Tibial nerve (tissue), 4 donors: ENCODE measurements at places on chromosomes 7 and 10.

- H3K4me1 ChIP-seq = no peaks in the 10 kb centered on the region
- no peak for DNase-seq
- no peaks in the 10 kb centered on the region for H3K27me3 ChIP-seq
- no peaks in the 10 kb centered on the region for H3K36me3 ChIP-seq
- H3K4me3 ChIP-seq = no peak overlapping the region
Observed at GRCh38 chr7:94252971-94253370, 141.7 kb upstream of the COL1A2 start.

- no peak overlapping the region for H3K4me3 ChIP-seq
- H3K36me3 ChIP-seq = no peaks in the 10 kb centered on the region
- H3K4me1 ChIP-seq = no peaks in the 10 kb centered on the region
Observed at GRCh38 chr7:70923181-70923845, 208.6 kb upstream of the GALNT17 start.

- no peak overlapping the region for H3K27ac ChIP-seq
- DNase-seq = no peak
- H3K36me3 ChIP-seq = no peaks in the 10 kb centered on the region
- no peaks in the 10 kb centered on the region for H3K4me1 ChIP-seq
Observed at GRCh38 chr7:112995059-112995824, 91.4 kb downstream of the GPR85 start.

DNA sequence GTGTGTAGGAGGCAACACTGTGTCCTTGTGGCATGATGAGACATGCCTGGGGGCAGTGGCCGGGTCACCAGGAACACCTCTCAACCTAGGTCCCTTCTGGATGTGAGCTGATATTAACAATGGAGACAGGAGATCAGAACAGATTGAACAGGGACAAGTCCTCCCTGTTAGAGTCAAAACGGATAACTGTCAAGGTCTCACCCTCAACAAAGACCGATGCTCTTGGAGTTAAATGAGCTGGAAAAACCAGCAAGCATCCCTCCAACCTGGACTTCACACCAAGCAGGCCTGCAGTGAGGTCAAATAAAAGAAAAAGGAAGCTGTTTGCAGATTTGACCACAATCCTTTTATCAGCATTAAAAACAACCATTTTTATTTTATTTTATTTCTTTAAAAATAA lies 49.0 kb downstream of the SLIT1 start:
- H3K27ac ChIP-seq = no peak overlapping the region
- peaks cover 14% of the 10 kb centered on the region for H3K27me3 ChIP-seq
- H3K4me3 ChIP-seq = no peak overlapping the region
- DNase-seq = no peak
- H3K4me1 ChIP-seq = no peaks in the 10 kb centered on the region

- peak overlapping the region; percentile 52 for H3K27ac ChIP-seq
- H3K27me3 ChIP-seq = no peaks in the 10 kb centered on the region
- DNase-seq = no peak
- no peaks in the 10 kb centered on the region for H3K36me3 ChIP-seq
- H3K4me1 ChIP-seq = no peaks in the 10 kb centered on the region
Observed at GRCh38 chr7:134710854-134711624, 64.4 kb downstream of the BPGM start.

DNA sequence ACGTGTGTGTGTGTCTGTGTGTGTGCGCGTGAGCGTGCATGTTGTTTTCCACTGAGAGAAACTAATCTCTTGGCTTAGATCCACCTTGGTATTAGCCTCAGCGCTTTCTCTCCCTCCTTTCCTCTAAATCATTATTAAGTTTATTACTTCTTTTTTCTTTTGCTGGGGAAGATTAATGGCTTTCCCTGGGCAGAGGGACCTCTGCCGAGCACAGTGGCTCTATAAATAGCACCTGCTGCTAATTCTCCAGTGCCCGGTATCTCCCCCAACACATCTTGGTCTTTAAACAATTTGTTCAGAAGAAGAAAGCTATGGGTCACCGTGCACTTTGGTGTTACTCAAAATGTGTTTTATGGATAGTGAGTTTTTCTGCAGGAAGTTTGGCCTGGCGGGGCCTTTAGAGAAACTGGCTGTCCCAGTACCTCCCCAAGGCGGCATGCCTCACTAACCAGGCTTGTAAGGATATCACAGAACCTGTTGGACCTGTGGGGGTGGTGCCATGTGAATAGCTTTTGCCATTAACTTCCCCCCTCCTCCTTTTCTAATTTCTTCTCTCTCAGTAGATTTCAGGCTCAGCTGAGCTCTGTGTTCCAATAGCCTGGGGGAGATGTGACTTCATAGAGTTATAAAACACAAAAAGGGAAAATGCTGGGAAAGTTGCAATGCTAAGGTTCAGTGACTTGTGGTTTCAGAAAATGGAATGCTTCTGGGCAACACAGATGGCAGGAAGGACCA lies 70.1 kb upstream of the RAB11FIP2 start:
- H3K4me1 ChIP-seq = no peaks in the 10 kb centered on the region
- H3K36me3 ChIP-seq = no peaks in the 10 kb centered on the region
- H3K27me3 ChIP-seq = no peaks in the 10 kb centered on the region
- H3K4me3 ChIP-seq = no peak overlapping the region
- no peak for DNase-seq
- H3K27ac ChIP-seq = no peak overlapping the region

DNA sequence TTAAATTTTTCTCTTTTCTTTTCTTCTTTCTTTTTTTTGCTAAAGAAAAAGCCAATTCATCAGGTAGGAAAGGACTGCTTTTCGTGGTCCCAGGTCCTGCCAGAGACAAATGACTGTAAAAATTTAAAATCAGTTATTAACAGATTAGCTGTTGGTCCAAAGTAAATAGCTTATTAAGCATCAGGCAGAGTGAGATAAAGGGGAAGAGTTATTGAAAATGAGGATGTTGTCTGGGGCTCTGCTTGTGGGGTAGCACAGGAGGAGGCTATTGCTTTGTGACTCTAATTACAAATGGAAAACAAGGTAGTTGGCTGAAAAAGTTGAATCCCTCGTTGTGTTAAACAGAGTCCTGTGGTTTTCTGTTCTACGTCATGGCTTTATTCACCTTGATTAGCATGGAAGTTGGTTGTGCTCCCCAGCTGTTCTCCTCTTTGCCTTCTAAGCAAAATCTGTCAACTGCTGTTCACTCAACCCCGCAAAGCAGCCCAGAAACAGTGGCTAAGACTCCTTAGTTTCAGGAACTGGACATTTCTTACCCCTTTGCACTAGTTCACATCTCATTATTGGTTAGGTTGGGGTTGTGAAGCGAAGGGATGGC lies 128.9 kb downstream of the SNX10 start:
- H3K27ac ChIP-seq = no peak overlapping the region
- H3K27me3 ChIP-seq = peaks cover 3% of the 10 kb centered on the region
- no peak for DNase-seq
- no peaks in the 10 kb centered on the region for H3K4me1 ChIP-seq

DNA sequence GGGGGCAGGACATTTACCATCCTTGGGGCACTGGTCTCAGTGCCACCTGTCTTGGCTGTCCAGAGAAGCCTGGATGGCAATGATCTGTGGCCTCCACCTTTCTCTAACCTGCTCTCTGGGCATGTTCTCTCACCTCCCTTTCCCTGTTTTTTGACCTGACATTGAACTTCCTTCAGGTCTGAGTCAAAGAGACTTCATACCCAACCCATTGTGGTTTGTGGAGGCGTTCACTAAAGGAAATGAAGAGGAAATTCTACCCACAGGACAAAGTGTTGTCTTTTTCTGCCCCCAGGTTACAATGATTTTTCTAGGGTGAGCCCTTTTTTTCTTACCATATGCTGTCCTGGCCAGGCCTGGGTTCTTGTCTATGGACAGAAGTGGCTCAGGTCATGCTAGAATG lies 76.6 kb downstream of the CYP26A1 start:
- no peak overlapping the region for H3K4me3 ChIP-seq
- no peaks in the 10 kb centered on the region for H3K27me3 ChIP-seq
- H3K27ac ChIP-seq = no peak overlapping the region
- H3K4me1 ChIP-seq = no peaks in the 10 kb centered on the region
